Left ventricle myocardium inferior (tissue), 1 donor: ENCODE measurements at places on chromosomes 3 and 15.
A peak's percentile ranks its signal among the peaks of the same experiment; 100 is the strongest.

DNA sequence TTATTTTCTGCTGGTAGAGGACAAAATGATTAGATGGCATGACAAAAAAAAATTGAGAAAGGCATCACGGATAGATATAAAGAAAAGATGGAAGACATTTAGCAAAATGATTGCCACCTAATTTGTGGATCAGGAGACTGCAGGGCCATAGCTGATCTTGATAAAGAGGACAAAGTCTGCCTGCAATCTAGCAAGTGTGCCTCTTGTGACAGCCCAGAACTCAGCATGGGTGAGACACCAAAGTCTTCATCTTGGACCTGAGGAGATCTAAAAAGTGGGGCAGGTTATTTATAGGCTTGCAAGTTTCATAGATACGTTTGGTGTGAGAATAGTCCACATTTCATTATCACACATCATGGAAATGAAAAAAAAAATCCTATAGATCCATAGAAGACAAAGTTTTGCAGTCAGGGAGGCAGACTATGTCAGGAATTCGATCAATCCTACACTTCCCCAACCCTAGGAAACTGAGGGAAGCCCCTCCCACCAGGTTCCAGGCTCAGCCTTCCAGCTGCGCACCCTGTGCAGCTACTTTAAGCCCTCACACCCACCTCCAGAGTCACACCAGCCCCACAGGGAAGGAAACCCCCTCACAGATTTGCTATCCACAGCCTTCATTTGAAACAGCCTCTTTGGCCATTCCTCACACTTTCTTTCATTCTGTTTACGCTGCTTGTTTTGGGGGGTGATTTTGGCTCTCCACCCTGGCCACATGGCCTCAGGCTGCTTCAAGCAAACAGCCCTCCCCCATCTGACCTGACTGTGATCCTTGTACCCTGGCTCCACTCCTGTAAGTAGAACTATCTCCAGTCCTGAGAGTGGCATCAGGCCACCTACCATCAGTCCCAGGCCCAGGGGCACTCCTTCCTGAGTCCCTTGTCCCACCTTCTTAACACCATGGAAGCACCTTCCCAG, 28.1 kb upstream of the KLHL6 start:
- H3K36me3 ChIP-seq, result no peaks in the 10 kb centered on the region
- peak overlapping the region; percentile 78 for H3K27ac ChIP-seq
- peaks cover 82% of the 10 kb centered on the region for H3K4me1 ChIP-seq
- H3K4me3 ChIP-seq, result no peak overlapping the region

DNA sequence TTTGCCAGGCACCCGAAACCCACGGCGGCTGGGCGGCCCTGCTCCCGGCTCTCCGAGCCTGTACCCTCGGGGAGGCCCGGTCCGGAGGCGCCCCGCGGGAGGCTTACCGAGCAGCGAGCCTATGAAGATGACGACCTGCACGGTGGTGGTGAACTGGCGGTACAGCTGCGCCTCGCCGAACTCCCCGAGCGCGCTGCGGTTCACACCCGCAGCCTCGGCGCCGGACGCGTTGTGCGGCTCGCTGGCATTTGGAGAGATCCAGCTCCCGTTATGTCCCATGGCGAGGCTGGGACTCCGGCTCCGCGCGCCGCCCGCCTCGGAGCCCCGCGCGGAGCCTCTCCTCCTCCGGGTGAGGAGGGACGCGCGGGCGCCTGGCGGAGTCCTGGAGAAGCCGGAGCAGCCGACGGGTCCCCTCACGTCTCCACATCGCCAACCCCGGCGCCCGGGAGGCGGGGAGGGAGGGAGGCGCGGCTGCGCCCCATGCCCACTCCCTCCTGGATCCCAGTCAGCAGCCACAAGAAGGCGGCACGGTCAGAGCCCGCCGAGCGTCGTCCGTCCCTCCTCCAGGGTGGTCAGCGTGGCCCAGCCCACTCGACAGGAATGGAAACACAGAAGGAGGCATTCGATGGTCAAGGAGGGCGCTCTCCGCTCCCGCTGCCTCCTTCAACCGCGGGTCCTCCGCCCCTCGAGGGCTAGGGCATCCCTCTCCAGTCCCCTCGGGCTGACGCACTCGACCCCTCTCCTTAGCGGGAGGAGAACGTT, at the start of gene GPR176:
GPR176 (minus strand) TSS at position 519 of the 762 bp plus-strand sequence; CDS start at position 279, 240 bp downstream.
- DNase-seq, result peak; percentile 24
- peaks cover 32% of the 10 kb centered on the region for H3K27me3 ChIP-seq
- peaks cover 23% of the 10 kb centered on the region for H3K4me1 ChIP-seq

DNA sequence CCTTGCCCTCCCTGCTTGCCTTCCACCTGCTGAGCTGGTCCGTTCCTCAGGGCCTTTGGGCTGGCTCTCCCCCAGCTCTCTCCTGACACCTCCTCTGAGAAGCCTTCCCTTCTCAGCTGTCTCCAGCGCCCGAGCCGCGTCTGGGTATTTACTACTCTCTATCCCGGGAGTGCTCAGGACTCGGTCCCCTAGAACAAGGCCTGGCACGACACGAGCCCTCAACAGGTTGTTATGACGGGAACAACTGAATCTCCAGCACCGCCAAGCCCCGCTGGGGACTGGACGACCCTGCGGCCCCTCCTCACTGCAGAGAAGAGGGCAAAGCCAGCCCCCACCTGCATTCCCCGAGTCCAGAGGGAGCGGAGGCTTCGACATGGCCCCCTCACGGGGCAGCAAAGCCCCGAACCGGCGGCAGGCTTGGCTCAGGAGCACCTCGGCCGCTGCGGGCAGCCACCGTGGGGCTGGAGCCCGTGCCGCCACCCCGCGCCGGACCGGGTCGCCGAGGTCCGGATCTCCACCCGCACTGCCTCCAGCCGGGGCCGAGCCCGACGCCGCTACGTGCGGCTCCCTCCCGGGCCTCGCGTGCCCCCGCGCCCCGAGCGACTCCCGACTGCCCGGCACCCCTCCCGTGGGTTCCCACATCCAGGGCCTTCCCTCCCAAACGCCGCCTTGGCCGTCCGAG, 792 bp downstream of the TPRA1 start:
- peaks cover 69% of the 10 kb centered on the region for H3K4me1 ChIP-seq
- no peak for DNase-seq
- H3K27ac ChIP-seq, result peak overlapping the region; percentile 96
- H3K4me3 ChIP-seq, result peak overlapping the region; percentile 95
- no peaks in the 10 kb centered on the region for H3K36me3 ChIP-seq

DNA sequence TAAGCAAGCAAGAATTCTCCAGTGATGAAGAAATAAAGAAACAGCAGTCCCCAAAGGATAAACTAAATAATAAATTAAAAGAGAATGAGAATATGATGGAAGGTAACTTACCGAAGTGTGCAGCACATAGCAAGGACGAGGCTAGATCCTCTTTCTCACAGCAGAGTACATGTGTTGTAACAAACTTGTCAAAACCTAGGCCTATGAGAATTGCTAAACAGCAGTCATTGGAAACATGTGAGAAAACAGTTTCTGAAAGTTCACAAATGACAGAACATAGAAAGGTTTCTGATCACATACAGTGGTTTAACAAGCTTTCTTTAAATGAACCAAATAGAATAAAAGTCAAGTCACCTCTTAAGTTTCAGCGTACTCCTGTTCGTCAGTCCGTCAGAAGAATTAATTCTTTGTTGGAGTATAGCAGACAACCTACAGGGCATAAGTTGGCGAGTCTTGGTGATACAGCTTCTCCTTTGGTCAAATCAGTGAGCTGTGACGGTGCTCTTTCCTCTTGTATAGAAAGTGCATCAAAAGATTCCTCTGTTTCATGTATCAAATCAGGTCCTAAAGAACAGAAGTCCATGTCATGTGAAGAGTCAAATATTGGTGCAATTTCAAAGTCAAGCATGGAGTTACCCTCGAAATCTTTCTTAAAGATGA, 4.5 kb upstream of the SCG5 start:
- H3K27me3 ChIP-seq, result peaks cover 14% of the 10 kb centered on the region
- H3K4me3 ChIP-seq, result no peak overlapping the region
- H3K4me1 ChIP-seq, result no peaks in the 10 kb centered on the region
- no peak for DNase-seq

DNA sequence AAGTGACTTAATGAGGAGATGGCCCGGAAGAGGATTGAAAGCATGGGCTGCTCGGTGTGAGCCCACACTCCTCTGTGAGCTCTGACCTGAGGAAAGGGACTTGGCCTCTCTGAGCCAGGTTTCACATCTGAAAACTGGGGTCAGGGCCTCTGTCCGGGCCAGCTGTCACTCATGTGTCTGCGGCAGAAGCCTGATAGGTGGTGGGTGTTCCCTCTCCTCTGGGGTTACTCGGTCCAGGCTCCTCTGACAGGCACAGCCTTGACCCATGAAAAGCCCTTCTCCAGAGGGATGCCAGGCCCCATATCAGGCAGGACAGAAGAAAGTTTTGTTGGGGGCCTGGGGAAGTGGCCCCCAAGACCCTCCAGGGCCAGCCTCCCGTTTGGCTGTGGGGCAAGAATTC, 131.4 kb downstream of the CHSY1 start:
- peaks cover 27% of the 10 kb centered on the region for H3K4me1 ChIP-seq
- no peak for DNase-seq
- no peak overlapping the region for H3K4me3 ChIP-seq
- H3K36me3 ChIP-seq, result no peaks in the 10 kb centered on the region
- H3K27me3 ChIP-seq, result no peaks in the 10 kb centered on the region

DNA sequence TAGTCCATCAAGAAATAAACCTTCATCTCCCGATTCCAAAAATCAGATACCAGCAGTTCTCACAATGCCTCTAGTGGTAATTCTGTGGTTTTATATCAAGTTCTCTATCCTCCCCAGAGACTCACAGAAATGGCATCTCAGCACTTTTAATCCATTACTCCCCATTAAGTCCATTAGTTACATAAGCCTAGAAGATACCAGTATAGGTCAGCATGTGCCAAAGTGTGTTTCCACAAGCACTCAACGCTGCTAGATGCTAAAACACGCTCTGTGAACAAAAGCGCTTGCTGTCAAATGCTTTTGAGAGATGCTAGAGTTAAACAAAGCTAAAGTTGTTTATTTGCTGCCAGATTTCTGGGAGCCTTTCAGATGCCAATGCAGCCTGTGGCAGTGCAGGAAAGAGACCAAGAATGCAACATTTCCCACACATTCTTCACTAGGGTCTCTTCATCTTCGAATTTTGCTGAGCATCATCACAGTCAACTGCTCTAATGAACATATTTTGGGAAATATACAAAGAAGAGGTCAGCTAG, 918.8 kb upstream of the CFAP20DC start:
- H3K4me1 ChIP-seq, result no peaks in the 10 kb centered on the region
- no peaks in the 10 kb centered on the region for H3K36me3 ChIP-seq
- H3K4me3 ChIP-seq, result no peak overlapping the region
- no peak for DNase-seq
- H3K27me3 ChIP-seq, result no peaks in the 10 kb centered on the region

- no peak overlapping the region for H3K27ac ChIP-seq
- H3K27me3 ChIP-seq, result peaks cover 4% of the 10 kb centered on the region
- no peak overlapping the region for H3K4me3 ChIP-seq
- no peaks in the 10 kb centered on the region for H3K4me1 ChIP-seq
- no peak for DNase-seq
Measured at GRCh38 chr3:140403608-140404007, 274.3 kb upstream of the TRIM42 start.

DNA sequence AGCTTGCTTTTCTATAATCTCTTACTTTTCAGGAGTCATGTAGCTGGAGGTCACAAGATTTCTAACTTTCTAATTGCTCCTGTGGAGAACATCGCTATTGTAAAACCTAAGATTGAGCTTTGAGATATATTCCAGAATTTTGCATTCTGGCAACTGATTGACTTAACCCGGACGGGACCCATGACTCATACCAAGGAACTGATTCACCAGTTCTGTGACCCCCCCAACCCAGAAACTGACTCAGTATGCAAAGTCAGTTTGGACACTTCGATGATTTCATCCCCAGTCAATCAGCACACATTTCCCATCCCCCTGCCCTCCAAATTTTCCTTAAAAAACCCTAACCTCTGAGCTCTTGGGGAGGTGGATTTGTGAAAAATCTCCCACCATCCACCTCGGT, 396.5 kb upstream of the GBE1 start:
- no peaks in the 10 kb centered on the region for H3K4me1 ChIP-seq
- H3K36me3 ChIP-seq, result no peaks in the 10 kb centered on the region
- no peak overlapping the region for H3K4me3 ChIP-seq
- H3K27ac ChIP-seq, result no peak overlapping the region

DNA sequence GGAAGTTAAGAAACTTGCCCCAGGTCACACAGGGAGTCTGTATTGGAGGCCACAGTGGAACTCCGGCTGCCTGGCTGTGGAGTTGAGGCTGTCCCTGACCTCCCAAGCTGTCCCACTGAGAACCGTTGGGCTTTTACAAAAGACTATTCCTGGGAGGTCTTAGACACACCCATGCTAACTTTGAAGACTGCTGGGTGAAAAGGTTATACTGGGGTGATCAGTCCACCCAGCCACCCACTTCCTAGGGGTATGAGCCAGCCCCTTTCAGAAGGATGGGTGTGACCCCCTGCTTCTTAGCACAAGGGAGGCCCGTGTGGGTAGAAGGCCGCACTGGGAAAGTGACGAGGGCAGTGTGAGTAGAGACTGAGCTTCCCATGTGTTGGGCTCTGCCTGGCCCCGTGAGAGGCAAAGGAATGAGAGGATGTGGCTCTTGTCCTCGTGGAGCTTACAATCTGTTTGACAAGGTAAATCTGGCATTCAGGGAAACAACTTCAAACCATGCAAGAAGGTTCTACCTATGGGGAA, 19.0 kb downstream of the MRAS start:
- no peaks in the 10 kb centered on the region for H3K36me3 ChIP-seq
- H3K27me3 ChIP-seq, result no peaks in the 10 kb centered on the region
- no peak overlapping the region for H3K4me3 ChIP-seq
- H3K27ac ChIP-seq, result peak overlapping the region; percentile 92

GRCh38 chr3:112894258-112894657, 47.6 kb upstream of the CD200R1L start:
- no peaks in the 10 kb centered on the region for H3K27me3 ChIP-seq
- no peaks in the 10 kb centered on the region for H3K4me1 ChIP-seq
- no peak for DNase-seq
- no peak overlapping the region for H3K27ac ChIP-seq
- no peak overlapping the region for H3K4me3 ChIP-seq

GRCh38 chr3:176075046-176075445, 1122.2 kb downstream of the TBL1XR1 start:
- no peak for DNase-seq
- no peak overlapping the region for H3K27ac ChIP-seq
- no peaks in the 10 kb centered on the region for H3K27me3 ChIP-seq

DNA sequence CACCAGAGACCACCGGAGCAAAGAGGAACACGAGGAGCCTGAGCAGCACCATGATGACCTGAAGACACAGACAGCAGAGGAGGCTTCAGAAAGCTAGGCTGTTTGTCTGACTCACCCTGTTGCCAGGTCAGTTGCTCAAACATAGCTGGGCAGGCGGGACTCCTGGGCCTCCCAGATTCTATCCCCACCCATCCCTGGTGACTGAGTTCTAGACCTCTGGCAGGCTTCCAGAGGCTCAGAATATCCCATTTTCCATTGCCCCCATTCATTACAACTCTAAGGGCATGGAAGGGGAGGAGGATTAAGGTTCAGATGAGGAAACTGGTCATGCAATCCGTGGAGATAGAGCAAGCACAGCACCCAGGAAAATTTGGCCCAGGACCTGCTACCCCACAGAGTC, at the start of gene CDHR4:
CDHR4 (minus strand) TSS at position 113 of the 400 bp plus-strand sequence; CDS start at position 52, 61 bp downstream.
- no peak within 1 kb of the TSS for H3K27ac ChIP-seq
- DNase-seq, result no peak
- no peaks in the 10 kb centered on the region for H3K36me3 ChIP-seq
- H3K4me3 ChIP-seq, result no peak within 1 kb of the TSS
- H3K4me1 ChIP-seq, result peaks cover 24% of the 10 kb centered on the region
